Breast epithelium (tissue), 4 donors: ENCODE measurements at places on chromosomes 5 and 9. TPM values are rescaled to one million over a fixed set of nuclear protein-coding genes. Genes with fewer than 3 reads are reported as not detected.

DNA sequence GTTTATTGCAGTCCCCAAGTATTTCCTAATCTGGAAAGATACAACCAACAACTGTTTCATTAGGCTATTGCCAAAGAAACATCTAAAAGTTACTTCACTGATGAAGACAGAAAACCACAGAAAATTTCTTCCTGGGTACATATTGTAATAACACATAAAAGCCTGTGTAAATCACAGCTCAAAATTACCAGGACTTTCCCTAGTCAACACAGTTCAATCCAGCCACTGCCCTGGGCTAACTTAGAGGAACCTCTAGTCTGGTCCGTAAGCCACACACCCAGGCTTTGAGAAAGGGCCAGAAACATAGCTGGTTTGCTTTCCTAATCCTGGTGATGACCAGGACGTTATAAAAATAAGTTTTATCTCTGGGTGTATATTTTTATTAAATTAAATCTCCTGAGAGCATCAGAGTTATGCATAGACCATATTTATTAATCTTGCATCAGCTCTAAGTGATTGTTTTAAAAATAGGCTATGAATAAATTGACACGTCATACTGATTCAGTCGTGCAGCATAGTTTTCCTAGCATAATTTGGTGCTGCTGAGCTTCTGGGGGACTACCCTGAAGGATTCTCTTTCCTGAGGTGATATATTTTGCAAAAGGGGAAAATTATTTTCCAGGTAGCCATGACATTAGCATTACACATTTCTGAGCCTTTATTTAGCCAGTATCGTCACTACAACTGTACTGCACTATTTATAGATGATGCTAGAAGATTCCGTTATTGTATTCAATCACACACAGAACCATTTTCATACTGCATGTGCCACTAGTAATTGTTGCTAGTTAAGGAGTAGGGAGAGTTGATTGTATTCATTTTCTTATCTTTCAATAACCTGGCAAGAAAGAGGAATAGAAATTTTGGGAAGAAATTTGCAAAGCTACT is 12.6 kb upstream of the MUSK start:
- no peaks in the 10 kb centered on the region for H3K36me3 ChIP-seq
- no peak for DNase-seq
- no peak overlapping the region for H3K4me3 ChIP-seq
- no peaks in the 10 kb centered on the region for H3K27me3 ChIP-seq
- peak overlapping the region; percentile 30 for H3K27ac ChIP-seq

- H3K4me1 ChIP-seq = peaks cover 23% of the 10 kb centered on the region
- peak overlapping the region; percentile 31 for H3K4me3 ChIP-seq
- no peaks in the 10 kb centered on the region for H3K36me3 ChIP-seq
- H3K27me3 ChIP-seq = no peaks in the 10 kb centered on the region
- no peak for DNase-seq
These were observed 158.1 kb upstream of the IER5L start for GRCh38 chr9:129336130-129336528.

- no peaks in the 10 kb centered on the region for H3K36me3 ChIP-seq
- H3K27ac ChIP-seq = no peak overlapping the region
- no peaks in the 10 kb centered on the region for H3K27me3 ChIP-seq
- no peaks in the 10 kb centered on the region for H3K4me1 ChIP-seq
These were observed 20.6 kb upstream of the LARP1 start for GRCh38 chr5:154734370-154735248.

GRCh38 chr5:54988817-54989216 is 3.4 kb upstream of the ESM1 start:
- no peak for DNase-seq
- H3K27ac ChIP-seq = no peak overlapping the region
- no peaks in the 10 kb centered on the region for H3K4me1 ChIP-seq
- no peaks in the 10 kb centered on the region for H3K27me3 ChIP-seq
- H3K36me3 ChIP-seq = no peaks in the 10 kb centered on the region

- H3K4me3 ChIP-seq = no peak overlapping the region
- DNase-seq = no peak
- no peaks in the 10 kb centered on the region for H3K27me3 ChIP-seq
- H3K4me1 ChIP-seq = no peaks in the 10 kb centered on the region
- H3K27ac ChIP-seq = no peak overlapping the region
- H3K36me3 ChIP-seq = peaks cover 7% of the 10 kb centered on the region
These were observed 15.8 kb downstream of the DNAJA1 start for GRCh38 chr9:33040792-33041431.

DNA sequence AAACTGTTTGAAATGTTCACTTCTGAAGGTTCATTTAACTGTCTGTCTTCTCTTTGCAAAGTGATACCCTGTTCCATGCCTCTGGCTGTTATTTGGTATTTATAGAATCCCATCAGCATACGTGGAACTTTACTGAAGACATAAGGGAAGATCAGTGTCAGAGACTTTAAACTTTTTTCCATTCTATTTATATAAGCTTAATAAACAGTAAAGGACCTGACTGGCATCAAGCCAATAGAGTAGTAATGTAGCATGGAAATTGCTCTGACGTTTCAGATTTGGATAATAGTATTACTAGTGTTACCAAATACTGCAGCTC is 94.9 kb upstream of the MINAR2 start:
- no peaks in the 10 kb centered on the region for H3K4me1 ChIP-seq
- H3K4me3 ChIP-seq = no peak overlapping the region
- no peak for DNase-seq

DNA sequence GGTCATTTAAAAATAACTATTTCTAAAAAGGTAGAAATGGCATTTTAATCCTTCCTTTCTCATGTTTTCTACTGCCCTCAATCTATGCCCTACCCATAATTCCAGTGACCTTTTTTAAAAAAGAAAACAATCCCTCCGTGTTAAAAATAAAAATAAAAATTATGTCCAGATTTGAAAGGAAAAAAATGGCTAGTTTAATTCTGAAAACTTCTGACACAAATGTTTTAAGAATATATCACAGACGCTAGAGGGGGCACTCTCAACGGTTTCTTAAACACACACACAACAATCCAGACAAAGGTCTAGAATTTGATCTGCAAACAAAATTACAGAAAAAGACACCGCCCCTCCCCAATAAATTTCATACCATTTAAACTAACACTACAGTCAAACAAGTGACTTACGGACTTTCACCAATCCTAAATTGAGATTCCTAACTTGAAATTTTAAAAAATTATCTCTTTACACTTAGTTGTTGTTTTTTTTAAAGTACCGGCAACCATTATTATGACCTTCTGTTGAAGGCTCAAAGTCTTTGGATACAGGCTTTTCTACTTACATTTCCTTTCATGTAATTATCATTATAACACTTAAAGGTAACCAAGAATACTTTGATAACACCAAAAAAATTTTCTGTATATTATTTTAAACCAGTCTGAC is 38.2 kb downstream of the CLINT1 start:
- no peak for DNase-seq
- peak overlapping the region; percentile 21 for H3K27ac ChIP-seq
- no peaks in the 10 kb centered on the region for H3K36me3 ChIP-seq
- no peak overlapping the region for H3K4me3 ChIP-seq
- H3K27me3 ChIP-seq = no peaks in the 10 kb centered on the region

DNA sequence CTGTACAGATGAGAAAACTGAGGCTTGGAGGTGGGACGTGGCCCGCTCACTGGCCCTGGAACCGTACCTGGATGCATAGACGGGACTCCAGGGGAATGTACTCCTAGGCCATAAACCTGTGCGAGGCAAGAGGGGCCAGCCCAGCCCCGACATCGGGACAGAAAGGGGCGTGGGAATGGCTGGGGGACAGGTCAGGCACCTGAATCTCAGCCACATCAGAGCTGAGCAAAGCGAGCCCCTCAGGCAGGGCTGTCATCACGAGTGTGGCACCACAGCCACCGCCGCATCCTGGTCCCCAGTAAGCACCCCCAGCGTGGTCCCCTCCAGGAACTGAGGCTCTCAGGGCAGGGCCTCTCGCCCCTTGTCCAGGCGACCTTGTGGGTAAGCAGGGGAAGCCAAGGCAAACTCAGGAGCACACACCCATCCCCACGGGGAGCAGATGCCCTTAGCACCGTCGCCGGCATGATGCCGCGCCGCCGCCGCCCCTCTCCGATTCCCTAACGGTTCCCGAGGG is 16.5 kb downstream of the NACC2 start:
- peaks cover 10% of the 10 kb centered on the region for H3K4me1 ChIP-seq
- no peaks in the 10 kb centered on the region for H3K27me3 ChIP-seq
- no peak overlapping the region for H3K4me3 ChIP-seq
- DNase-seq = no peak
- no peak overlapping the region for H3K27ac ChIP-seq
- no peaks in the 10 kb centered on the region for H3K36me3 ChIP-seq

GRCh38 chr9:123312306-123312877 is 43.6 kb upstream of the CRB2 start:
- no peaks in the 10 kb centered on the region for H3K36me3 ChIP-seq
- no peak overlapping the region for H3K27ac ChIP-seq
- no peak overlapping the region for H3K4me3 ChIP-seq
- H3K27me3 ChIP-seq = no peaks in the 10 kb centered on the region
- no peak for DNase-seq

DNA sequence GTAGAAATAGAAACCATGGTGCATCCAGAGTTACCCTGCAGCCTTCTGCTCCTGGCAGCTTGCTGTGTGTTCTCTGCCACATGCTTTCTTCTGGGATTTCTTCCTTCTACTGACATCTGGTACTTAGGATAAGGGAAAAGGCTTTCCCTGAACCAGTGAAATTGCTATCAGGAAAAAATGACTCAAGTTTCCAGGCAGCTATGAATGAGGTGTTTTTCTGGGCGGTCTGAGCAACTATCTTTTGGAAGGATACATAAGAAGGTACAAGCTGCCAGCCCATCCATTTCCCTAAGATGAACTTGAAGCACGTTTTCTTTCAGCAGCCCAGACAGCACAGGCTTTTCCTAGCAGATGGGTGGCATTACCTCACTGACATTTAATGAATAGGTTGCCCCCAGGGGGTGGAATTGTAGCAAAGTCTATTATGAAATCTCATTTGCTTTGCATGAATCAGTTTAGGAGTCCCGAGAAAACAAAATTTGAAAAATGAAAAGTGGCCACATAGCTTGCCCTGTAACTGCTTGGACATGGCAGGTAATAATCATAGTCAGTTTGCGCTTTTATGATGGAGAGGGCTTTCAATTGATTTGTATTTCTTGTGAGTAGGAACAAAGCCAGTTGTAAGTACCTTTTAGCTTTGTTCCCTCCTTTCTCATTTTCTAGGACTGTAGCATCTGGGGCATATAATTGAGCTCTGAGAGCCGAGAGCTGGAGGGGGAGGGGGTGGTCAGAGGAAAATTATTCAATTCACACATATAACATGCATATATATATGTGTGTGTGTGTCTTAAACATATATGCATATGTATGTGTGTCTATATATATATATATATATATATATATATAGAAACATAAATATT is 108.5 kb downstream of the C9orf152 start:
- H3K36me3 ChIP-seq = no peaks in the 10 kb centered on the region
- no peaks in the 10 kb centered on the region for H3K4me1 ChIP-seq
- DNase-seq = no peak
- no peak overlapping the region for H3K4me3 ChIP-seq
- peak overlapping the region; percentile 0 for H3K27ac ChIP-seq

- H3K27ac ChIP-seq = no peak overlapping the region
- no peaks in the 10 kb centered on the region for H3K4me1 ChIP-seq
- no peaks in the 10 kb centered on the region for H3K36me3 ChIP-seq
- no peak overlapping the region for H3K4me3 ChIP-seq
These were observed 86.1 kb downstream of the ARHGAP26 start for GRCh38 chr5:142856269-142856782.

DNA sequence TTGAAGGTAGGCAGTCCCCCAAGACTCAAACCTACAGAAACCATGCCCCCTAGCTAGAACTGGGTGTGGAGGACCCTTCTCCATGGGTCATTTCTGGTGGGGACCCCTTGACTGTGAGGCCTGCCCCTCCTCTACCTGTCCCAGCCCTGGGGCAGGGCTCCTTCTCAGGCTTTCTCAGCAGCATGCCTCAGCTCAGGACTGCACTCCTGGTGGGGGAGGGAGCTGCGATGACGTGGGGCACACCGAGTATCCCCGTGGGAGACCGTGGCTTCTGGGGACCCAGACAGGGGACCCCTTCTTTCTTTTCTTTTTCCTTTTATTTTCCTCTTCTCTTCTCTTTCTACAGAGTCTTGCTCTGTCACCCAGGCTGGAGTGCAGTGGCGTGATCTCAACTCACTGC is 27.0 kb upstream of the PITX1 start:
- H3K27ac ChIP-seq = no peak overlapping the region
- DNase-seq = no peak
- no peaks in the 10 kb centered on the region for H3K4me1 ChIP-seq
- no peaks in the 10 kb centered on the region for H3K27me3 ChIP-seq

GRCh38 chr5:128262911-128263310 is 179.3 kb downstream of the SLC12A2 start:
- H3K27ac ChIP-seq = no peak overlapping the region
- H3K36me3 ChIP-seq = no peaks in the 10 kb centered on the region
- no peak overlapping the region for H3K4me3 ChIP-seq
- no peaks in the 10 kb centered on the region for H3K4me1 ChIP-seq

DNA sequence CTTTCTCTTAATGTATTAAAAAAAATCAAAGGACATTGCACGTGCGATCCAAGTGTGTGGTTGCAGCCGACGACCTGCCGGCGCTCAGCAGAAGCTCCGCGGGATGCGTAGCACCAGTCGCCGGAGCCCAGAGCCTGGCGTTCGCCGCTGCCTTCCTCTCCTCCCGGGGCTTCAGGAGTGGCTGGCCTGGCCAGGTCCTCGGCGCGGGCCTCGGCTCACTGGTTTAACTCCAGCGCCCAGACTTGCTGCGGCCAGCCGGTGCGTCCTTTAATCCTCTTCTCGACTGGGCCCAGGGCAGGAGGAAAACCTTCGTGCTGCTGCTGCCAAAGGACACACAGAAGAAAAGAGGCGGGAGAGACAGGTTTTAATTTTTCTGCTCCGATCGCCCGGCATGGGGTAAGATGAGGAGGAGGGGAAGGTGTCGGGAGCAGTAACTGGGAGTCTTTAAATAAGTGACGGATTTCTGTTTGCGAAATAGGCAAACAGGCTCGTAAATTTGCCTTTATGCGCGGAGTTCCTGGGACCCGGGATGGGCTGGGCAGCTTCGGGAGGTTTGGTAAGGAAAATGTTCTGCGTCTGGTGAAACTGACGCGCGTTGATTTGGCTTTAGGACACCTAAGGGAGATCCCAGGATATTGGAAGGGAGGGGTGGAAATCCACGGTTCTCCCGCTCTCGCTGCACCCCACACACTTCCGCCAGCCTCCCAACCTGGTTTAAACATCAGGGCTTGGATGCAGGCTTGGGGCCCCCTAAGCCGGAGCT is 2.3 kb downstream of the HAND1 start:
- H3K36me3 ChIP-seq = no peaks in the 10 kb centered on the region
- H3K4me3 ChIP-seq = no peak overlapping the region
- no peak for DNase-seq
- no peak overlapping the region for H3K27ac ChIP-seq
- peaks cover 100% of the 10 kb centered on the region for H3K27me3 ChIP-seq

GRCh38 chr9:109286981-109287380 is 33.9 kb downstream of the EPB41L4B start:
- no peaks in the 10 kb centered on the region for H3K27me3 ChIP-seq
- H3K36me3 ChIP-seq = no peaks in the 10 kb centered on the region
- H3K4me3 ChIP-seq = no peak overlapping the region

GRCh38 chr9:134307674-134308638 is 18.3 kb upstream of the RXRA start:
- H3K4me3 ChIP-seq = no peak overlapping the region
- no peaks in the 10 kb centered on the region for H3K4me1 ChIP-seq
- H3K36me3 ChIP-seq = no peaks in the 10 kb centered on the region
- DNase-seq = no peak
- no peak overlapping the region for H3K27ac ChIP-seq

The FBXO38 gene
- 67.5 TPM for total RNA-seq

The CARTPT gene
- not detected for total RNA-seq

The BTNL3 gene
- total RNA-seq = not detected

The GAPT gene
- total RNA-seq = 3.8 TPM

The SLC6A7 gene
- total RNA-seq = 0.15 TPM

The TNFSF8 gene
- 9.8 TPM for total RNA-seq
